ENCODE measurements at places on chromosomes 16 and 17.

DNA sequence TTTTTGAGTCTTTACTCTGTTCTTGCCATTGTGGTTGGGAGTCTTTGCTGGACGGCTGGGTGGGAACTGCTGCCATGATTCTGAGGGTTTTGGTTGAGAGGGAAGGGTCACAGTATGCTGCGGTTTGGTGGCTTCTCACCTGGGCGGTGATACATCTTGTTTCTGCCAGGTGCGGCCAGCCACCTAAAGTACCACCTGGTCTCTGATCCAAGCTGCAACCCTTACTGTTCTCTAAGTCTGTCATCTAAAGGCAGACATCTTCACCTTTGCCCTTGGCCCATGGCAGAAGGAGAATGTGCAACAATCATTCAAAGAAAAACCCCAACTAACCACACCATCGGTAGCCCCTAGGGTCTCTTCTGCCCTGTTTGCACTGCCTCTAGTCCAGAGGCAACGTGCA, 19.6 kb upstream of the MPO start:
- no peak for DNase-seq

- DNase-seq, result no peak
These were observed 40.0 kb upstream of the ABCA10 start for GRCh38 chr17:69268543-69269014.

GRCh38 chr17:22217135-22217534, 524.8 kb downstream of the KCNJ18 start:
- no peak for DNase-seq

- DNase-seq, result no peak
These were observed 54.2 kb downstream of the ZFPM1 start for GRCh38 chr16:88507231-88507743.

DNA sequence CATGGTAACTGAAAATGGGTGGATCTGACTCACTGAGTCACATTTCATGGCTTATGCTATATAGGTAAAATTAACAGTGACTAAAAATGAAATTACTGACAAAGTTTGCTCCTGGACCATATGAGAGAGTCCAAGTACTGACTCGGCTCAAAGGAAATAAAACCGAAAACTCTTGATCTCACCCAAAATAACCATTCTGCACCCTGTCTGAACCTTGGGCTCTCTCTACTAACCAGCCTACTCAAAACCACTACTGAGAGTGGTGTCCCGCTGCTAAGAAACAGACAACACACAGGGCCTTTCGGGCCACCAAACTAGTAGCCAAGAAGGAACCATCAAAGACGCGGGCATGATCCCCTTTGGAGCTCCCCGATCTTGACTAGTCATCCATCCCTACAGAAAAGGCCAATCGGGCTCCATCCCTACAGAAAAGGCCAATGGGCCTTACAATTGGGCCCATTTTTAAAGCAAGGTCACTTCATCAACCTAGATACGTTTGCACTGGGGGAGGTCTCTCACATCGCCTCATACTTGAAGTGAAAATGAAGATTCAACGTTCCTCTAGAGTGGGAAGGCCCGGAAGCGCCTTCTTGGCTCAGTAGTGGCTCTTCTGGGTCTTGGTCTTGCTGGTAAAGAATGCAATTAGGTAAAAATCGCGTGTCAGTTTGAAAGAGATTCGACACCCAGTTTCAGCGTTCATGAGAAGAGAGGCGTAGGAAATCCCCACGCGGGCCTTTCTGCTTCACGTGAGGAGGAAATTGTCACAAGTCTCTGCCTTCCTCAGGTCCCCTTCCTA, 720 bp upstream of the ZPBP2 start:
- no peak for DNase-seq

DNA sequence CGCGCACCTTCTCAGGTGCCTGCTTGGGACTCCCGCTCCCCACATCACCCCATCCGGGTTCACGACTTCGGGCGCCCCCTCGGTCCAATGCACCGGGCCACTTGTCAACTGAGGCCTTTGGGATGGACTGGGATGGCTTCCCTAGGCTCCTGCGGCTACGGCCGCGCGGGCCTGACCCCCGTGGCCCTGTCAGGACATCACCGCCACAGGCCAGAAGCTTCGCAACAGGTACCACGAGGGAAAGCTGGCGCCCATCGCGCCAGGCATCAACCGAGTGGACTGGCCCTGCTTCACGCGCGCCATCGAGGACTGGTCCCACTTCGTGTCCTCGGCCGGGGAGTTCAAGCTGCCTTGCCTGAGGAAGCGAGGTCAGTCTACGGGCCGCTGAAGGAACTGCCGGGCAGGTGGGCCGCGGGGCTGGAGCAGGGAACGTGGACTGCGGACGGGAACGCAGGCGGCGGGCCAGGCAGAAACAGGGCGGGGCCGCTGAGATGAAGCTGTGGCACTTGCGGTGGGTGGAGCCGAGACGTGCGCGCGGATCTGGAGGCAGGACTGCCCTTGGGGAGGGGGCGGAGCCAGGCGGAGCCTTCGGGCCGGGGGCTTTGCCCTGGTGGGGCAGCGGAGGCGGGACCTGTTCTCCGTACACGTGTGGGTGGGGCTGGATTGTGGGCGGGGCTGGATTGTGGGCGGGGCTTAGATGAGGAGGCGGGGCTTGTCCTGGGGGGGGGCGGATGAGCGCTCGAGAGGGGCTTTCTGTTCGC, 13.7 kb upstream of the CNGB1 start:
- peak; percentile 38 for DNase-seq

GRCh38 chr16:71628810-71629209, 2.8 kb downstream of the MARVELD3 start:
- no peak for DNase-seq

- no peak for DNase-seq
These were observed 601 bp downstream of the PHKB start for GRCh38 chr16:47461598-47462266.

GRCh38 chr16:62821824-62822223, 785.6 kb upstream of the CDH8 start:
- DNase-seq, result no peak
